ENCODE measurements at places on chromosomes 12 and 14.

DNA sequence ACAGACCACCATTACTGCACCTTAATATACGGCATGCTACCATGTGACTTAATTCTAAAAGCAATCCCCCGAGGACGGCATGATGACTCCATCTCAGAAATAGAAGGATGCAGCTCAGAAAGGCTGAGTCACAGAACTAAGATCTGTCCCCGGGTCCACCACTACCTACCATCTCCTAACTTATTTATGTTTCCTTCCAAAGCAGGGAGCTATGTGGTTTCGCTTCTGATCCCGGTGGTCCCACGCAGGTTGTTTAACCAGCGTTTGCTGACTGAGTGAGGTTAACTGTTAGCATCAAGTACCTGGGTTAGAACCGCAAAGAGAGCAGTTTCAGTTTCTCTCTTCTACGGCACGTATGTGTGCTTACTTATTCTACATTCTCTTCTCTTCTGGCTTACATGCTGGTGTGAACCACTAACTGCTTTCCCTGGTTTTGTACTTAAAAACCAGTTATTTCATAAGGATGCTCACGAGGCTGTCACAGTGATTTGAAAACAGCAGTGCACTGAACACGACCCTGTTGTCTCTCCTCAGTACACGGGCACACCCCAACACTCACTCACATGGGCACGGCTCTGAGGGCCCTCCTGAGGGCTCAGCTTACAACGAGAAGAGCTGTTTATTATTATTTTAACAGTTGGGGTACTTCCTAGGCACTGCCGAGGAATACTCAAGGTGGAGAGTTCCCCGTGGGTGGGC is 66.7 kb downstream of the CCDC88C start:
- DNase-seq, result no peak

- no peak for DNase-seq
Observed at GRCh38 chr14:54362759-54363437, 33.9 kb upstream of the CDKN3 start.

DNA sequence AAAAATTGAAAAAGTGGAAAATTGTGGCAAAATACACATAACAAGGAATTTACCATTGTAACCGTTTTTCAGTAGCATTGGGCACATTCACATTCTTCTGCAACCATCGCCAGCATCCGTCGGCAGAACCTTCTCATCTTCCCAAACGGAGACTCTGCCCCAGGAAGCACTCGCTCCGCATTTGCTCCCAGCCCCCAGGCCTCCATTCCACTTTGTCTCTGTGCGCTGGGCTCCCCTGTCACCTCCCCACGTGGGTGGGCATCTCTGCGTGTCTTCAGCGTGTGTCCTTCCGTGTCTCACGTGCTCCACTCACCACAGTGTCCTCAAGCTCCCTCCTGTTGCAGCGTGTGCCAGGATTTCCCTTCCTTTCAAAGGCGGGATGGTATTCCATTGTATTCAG is 9.9 kb downstream of the GPR132 start:
- DNase-seq, result no peak

GRCh38 chr14:68977180-68977717 is 1.9 kb downstream of the ACTN1 start:
- no peak for DNase-seq

- DNase-seq, result no peak
Observed at GRCh38 chr14:50116966-50117365, 594 bp upstream of the VCPKMT start.

- DNase-seq, result no peak
Observed at GRCh38 chr12:34625116-34625515, 602.8 kb downstream of the ALG10 start.

GRCh38 chr12:79776111-79776510 is 85.3 kb upstream of the PAWR start:
- DNase-seq, result no peak
